ENCODE measurements at places on chromosomes 5 and 9. TPM values are rescaled to one million over a fixed set of nuclear protein-coding genes. Genes with fewer than 3 reads are reported as not detected.

GRCh38 chr5:160702311-160702803, 149.7 kb downstream of the ATP10B start:
- H3K4me3 ChIP-seq, result no peak overlapping the region
- DNase-seq, result no peak

DNA sequence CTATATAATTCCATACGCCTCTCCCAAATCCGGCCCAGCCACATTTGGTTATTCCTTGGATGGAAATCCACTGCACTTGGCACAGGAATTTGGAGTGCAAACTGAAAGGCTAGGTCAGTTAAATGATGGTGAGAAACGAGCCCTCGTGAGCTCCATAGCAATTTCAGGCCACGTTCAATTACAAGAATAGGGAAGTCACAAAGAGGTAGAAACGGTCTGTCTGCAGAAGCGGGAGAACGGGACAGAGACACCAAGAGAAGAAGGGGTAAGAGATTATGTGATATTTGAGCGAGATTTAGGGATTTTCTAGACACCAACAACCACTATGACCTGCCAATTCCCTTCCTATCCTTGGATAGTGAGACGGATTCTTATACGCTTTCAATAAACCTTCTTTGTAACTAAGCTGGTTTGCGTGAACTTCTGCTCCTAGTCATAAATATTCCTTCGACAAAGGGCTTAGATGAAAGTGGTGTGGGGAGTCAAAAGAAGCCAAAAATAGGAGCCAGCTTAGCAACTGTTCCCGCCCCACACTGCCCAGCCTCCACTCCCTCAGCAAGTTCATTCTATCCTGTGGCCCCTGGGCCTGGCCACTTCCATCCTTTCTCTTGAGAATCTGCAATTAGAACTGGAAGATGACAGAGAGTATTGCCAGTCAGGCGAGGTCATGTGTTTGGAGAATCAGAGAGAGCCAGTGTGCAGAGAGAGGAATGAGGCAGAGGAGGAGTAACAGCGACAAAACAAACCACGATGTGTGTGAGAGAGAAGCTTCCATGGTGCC, 118.4 kb downstream of the ZNF608 start:
- peak overlapping the region; percentile 54 for H3K4me3 ChIP-seq
- H3K27me3 ChIP-seq, result no peaks in the 10 kb centered on the region
- no peak for DNase-seq
- H3K27ac ChIP-seq, result peak overlapping the region; percentile 25
- peaks cover 16% of the 10 kb centered on the region for H3K36me3 ChIP-seq
- peaks cover 43% of the 10 kb centered on the region for H3K4me1 ChIP-seq

GRCh38 chr5:170105642-170106611, at the start of gene FOXI1:
Gene FOXI1, plus strand, starts transcription at chr5:170105897. Its CDS starts 61 bp downstream, at chr5:170105958.
- peaks cover 3% of the 10 kb centered on the region for H3K4me1 ChIP-seq
- H3K36me3 ChIP-seq, result no peaks in the 10 kb centered on the region
- no peak for DNase-seq
- no peaks in the 10 kb centered on the region for H3K27me3 ChIP-seq
- no peak within 1 kb of the TSS for H3K4me3 ChIP-seq

DNA sequence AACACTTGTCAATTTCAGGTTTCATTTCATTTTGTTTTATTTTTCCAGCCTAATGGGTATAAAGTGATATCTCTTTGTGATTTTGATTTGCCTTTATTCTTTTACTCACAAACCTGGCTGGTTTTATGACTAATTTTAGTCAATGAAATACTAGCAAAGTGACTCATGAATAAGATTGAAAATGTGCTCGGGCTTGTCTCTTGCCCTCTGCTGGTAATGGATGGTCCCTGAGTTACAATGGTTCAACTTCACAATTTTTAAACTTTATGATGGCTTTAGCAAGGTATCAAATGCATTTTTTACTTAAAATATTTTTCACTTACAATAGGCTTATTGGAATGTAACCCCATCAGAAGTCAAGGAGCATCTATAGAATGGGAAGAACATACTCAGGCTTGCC, 431.4 kb upstream of the CCNG1 start:
- no peaks in the 10 kb centered on the region for H3K27me3 ChIP-seq
- H3K36me3 ChIP-seq, result no peaks in the 10 kb centered on the region
- H3K4me3 ChIP-seq, result no peak overlapping the region
- no peaks in the 10 kb centered on the region for H3K4me1 ChIP-seq

DNA sequence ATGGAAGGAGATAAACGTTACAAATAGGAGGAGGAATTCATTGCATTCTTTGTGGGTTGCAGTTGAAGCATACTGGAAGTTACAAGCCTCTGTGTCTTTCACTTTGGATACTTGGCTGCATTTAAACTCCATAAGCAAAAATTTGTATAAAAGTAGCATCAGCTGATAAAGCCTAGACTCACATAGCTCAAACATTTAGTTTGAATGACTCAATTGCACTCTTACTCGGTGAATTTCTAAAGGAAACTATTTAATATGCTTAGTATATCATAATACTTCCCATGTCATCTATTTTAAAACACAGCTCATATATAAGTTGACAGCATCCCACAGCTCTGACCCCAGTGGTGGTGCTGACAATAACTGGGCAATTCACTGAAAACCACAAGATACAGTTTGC, 596.6 kb upstream of the ZNF608 start:
- H3K27me3 ChIP-seq, result no peaks in the 10 kb centered on the region
- H3K36me3 ChIP-seq, result peaks cover 2% of the 10 kb centered on the region
- no peak overlapping the region for H3K27ac ChIP-seq
- DNase-seq, result no peak
- H3K4me1 ChIP-seq, result peaks cover 37% of the 10 kb centered on the region

PCDHA9 gene
- total RNA-seq, result 1.4 TPM

- peak overlapping the region; percentile 72 for H3K27ac ChIP-seq
- peaks cover 76% of the 10 kb centered on the region for H3K4me1 ChIP-seq
- H3K36me3 ChIP-seq, result peaks cover 6% of the 10 kb centered on the region
- peak overlapping the region; percentile 68 for H3K4me3 ChIP-seq
- peak; percentile 47 for DNase-seq
Measured at GRCh38 chr9:113541019-113541900, 77.7 kb downstream of the RGS3 start.

DNA sequence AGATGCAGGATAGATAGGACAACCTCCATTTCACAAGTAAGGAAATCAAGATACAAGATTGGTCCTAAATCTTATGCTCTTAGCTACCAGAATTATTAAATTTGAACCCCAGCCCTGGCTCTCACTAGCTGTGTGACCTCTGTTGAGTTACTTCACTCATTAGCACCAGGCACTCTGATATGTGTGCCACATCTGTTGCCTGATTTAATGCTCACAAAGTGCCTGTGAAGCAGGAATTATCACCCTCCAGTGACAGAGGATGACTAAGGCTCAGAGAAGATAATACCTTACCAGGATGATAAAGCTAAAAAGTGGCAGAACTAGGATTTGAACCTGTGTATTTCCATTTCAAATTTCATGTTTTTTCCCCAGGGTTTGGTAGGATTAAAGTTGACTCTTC, 110.0 kb downstream of the PLPPR1 start:
- H3K4me1 ChIP-seq, result no peaks in the 10 kb centered on the region
- H3K4me3 ChIP-seq, result no peak overlapping the region
- H3K27me3 ChIP-seq, result peaks cover 6% of the 10 kb centered on the region
- no peak overlapping the region for H3K27ac ChIP-seq
- H3K36me3 ChIP-seq, result no peaks in the 10 kb centered on the region
- DNase-seq, result no peak

DNA sequence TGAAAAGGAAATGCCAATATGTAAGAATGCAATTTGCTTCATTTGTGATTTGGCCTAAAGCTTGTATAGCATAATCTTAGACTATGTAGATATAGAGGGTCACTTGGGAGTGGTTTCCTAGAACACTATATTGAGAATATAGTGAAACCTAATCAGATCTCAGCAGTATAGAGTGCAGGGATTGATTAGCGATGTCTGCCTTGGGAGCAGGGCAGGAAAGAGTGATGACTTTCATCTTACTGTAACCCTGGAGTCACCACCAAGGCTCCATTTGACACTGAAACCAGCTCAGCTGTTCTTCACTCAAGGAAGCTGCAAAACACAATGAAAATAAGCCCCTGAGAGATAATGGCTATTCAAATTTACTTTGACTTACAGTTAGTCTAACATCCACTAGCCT, 26.2 kb upstream of the ARRDC3 start:
- H3K27me3 ChIP-seq, result no peaks in the 10 kb centered on the region
- no peaks in the 10 kb centered on the region for H3K4me1 ChIP-seq
- H3K4me3 ChIP-seq, result no peak overlapping the region

DNA sequence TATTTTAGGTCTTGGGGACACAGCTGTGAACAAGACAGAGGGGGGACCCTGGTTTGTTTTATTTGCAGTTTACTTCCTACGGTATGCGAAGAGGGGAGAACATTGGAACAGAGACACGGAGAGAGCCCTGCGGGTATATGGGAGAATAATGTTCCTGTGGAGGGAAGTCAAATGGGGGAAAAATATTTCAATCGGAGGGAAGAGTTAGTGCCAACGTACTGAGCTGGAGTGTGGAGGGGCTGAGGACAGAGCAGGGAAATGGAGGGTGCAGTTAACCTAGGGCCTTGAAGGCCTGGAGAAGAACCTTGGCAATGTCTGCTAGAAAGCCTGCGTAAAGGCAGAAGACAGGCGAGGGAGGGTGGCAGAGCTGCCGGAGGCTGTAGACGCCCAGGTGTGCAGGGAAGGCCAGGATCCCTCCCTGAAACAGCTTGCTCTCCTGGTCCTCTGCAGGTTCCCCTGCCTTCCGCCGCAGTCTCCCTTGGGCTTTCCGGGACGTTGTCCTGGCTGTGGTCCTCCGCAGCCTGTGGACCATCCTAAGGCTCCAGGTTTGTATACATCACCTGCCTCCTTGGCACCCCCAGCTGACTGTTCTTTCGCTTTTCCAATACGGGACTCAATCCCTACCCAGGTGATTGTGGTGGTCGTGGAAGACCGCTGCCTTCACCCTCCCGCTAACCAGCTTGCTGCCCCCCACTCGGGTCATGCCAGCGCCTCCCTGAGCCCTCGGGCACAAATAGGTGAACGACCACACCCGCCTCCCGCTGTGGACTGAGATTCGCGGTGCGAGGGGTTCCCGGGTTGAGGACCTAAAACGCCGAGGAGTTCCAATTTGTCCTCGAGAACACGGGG, 1.9 kb upstream of the RACK1 start:
- peaks cover 6% of the 10 kb centered on the region for H3K27me3 ChIP-seq
- no peak for DNase-seq
- H3K4me3 ChIP-seq, result peak overlapping the region; percentile 100
- H3K36me3 ChIP-seq, result peaks cover 21% of the 10 kb centered on the region

- DNase-seq, result no peak
- no peak overlapping the region for H3K27ac ChIP-seq
- peaks cover 45% of the 10 kb centered on the region for H3K27me3 ChIP-seq
Measured at GRCh38 chr9:36993933-36994764, 39.9 kb downstream of the PAX5 start.

GRCh38 chr5:36363101-36363500, 61.4 kb upstream of the RANBP3L start:
- peaks cover 9% of the 10 kb centered on the region for H3K4me1 ChIP-seq
- no peaks in the 10 kb centered on the region for H3K36me3 ChIP-seq
- no peak for DNase-seq

BTNL9 gene
- not detected for total RNA-seq

GRCh38 chr5:86625148-86625547, 7.4 kb downstream of the COX7C start:
- no peak overlapping the region for H3K4me3 ChIP-seq
- DNase-seq, result no peak
- H3K36me3 ChIP-seq, result peaks cover 23% of the 10 kb centered on the region
- no peaks in the 10 kb centered on the region for H3K27me3 ChIP-seq
- peaks cover 2% of the 10 kb centered on the region for H3K4me1 ChIP-seq

GRCh38 chr9:127700594-127701255, 6.1 kb upstream of the CFAP157 start:
- no peaks in the 10 kb centered on the region for H3K36me3 ChIP-seq
- H3K4me3 ChIP-seq, result peak overlapping the region; percentile 42
- H3K27ac ChIP-seq, result no peak overlapping the region
- no peak for DNase-seq

DNA sequence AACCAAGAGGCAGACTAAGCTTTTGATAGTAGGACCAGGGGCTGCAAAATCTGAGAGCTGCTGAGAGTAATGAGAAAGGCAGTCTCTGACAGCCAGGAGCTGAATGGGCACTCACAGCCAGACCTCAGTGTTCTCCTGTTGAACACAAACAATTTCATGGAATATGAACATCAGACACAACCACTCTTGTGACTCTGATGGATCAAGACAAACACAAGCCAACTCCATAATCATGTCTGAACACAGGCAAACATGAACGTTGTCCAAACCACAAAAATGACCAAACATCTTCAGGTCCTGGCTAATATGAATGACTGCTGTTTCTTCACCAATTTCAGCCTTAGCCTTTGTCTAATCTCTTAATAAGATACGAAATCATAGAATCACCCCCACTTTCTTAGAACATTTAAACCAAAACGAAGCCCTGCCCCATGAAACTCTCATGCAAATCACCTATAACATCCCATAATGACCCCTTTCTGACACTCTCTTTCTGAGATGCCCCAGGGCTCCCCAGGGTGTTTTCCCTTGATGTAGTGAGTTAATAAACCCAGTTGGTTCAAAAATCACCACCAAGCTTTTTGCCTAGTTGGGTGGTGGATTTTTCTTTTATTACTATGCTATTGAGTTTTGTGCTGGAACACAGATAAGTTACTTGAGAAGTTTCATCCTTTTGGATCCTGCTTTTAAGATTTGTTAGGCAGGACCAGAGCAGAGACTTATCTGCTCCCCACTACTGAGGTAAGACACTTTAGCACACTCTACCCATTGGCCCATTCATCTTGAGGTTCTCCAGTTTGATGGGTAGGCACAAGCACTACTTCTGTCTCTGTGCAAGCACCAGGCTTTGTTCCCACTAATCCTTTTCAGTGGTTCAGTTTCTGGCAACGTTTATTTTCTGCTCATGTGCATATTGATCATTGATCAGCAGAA, 5.9 kb upstream of the ERAP2 start:
- H3K27ac ChIP-seq, result no peak overlapping the region
- H3K4me3 ChIP-seq, result no peak overlapping the region
- peaks cover 2% of the 10 kb centered on the region for H3K27me3 ChIP-seq
- no peak for DNase-seq

TRAF1 gene
- total RNA-seq, result 3.8 TPM

- no peaks in the 10 kb centered on the region for H3K27me3 ChIP-seq
- no peak overlapping the region for H3K27ac ChIP-seq
- no peaks in the 10 kb centered on the region for H3K36me3 ChIP-seq
- no peak for DNase-seq
- peaks cover 7% of the 10 kb centered on the region for H3K4me1 ChIP-seq
- H3K4me3 ChIP-seq, result no peak overlapping the region
Measured at GRCh38 chr9:131650254-131650653, 89.6 kb downstream of the RAPGEF1 start.

EQTN gene
- total RNA-seq, result 0.39 TPM

FAM174A gene
- 4.0 TPM for total RNA-seq
